ENCODE measurements at places on chromosomes 12 and 14. TPM values are rescaled to one million over a fixed set of nuclear protein-coding genes. Genes with fewer than 3 reads are reported as not detected.
A peak's percentile ranks its signal among the peaks of the same experiment; 100 is the strongest.

DNA sequence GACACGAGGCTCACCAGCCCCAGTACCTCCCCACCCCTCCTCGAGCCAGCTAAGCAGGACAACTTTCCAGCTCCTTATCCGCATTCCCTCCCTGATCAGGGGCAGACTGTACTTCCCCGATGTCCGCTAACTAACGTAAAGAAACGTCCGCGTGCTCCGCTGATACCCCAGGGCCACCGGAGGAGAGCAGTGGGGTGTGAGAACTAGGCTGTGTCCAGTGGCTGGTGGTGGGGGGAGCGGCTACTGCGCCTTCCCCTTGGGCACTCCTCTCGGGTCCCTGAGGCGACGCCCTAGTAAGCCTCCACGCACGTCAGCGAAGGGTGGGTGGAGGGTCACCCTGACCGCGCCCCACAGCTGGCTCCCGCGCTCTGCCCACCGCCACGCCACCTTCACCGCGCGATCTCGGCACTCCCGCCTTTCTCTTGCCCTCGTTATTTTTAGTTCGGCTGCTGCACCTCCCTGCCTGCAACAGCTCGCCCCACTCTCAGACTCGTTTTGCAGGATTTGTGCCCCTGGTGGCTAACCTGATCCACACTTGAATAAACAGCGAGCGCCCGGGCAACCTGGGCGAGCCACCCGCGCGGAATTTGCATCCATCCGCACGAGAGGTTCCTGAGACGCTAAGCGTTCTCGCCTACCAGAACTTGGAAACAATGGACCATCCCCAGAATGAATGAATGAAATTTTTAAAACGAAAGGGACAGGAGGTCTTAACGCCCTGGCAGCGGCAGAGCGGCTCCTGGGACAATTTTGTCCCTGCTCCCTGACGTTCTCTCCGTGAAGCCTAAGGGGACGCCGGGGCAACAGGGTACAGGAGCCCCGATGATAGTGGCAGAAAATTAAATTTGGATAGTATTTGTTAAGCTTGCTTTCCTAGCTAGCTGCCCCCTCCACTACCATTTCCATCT lies 6.9 kb upstream of the BMP4 start:
- H3K27me3 ChIP-seq, result peaks cover 49% of the 10 kb centered on the region
- H3K4me3 ChIP-seq, result peak overlapping the region; percentile 30
- no peak for DNase-seq
- H3K4me1 ChIP-seq, result no peaks in the 10 kb centered on the region
- no peak overlapping the region for H3K27ac ChIP-seq

- H3K27ac ChIP-seq, result peak overlapping the region; percentile 91
- H3K4me1 ChIP-seq, result no peaks in the 10 kb centered on the region
- peak overlapping the region; percentile 70 for H3K4me3 ChIP-seq
- no peak for DNase-seq
- no peaks in the 10 kb centered on the region for H3K27me3 ChIP-seq
These were observed 714 bp upstream of the PSMC6 start for GRCh38 chr14:52706286-52706685.

The SLC17A8 gene
- total RNA-seq, result not detected

DNA sequence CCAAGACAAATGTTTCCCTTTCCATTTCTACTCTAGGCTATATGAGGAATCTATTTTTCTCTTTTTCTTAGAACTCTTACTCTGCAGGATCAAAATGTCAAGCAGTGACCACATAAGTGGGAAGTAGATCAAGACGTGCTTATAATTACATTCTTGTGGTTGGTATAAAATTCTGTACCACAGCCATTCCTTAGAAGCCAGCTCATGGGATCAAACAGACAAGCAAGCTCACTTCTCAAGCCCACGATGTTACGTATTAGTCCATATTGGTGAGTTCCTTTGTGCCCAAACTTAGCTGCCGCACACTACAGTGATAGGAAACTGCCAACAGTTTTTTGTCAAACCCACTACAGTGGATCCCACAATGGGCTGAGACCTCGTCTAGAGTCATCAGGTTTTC lies 53.4 kb downstream of the IFNG start:
- no peak overlapping the region for H3K27ac ChIP-seq
- H3K27me3 ChIP-seq, result no peaks in the 10 kb centered on the region
- no peaks in the 10 kb centered on the region for H3K4me1 ChIP-seq
- no peaks in the 10 kb centered on the region for H3K36me3 ChIP-seq
- no peak for DNase-seq

DNA sequence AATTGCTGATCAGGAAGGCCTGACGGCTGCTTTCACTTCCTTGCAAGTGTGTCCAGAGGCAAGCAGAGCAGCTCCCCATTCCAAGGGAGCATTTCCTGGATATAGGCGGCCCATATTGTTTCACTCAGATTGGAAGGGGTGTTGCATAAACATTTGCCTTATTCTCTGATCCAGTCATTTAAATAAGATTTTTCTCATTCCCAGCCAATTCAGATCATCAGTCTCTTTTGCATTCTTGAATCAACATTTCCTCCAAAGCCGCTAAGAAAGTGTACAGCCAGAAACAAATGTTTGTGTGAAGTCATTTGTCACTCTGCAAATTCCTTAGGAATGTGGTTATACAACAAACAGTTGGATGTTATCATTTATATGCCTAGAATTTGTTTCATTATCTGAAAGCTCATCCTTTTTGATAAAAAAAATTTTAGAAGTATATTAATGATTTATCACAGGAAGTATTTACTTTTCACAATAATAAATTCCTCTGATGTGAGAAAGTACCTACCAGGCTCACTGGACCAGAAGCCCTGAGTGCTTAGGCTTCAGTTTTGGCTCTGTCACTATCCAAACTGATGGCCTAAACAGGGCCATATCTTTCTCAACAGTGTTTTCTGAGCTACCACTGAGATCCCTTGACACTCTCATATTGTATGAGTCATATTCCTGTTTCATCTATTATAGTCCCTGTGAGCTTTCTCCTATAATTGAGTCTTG lies 379.6 kb downstream of the CCDC91 start:
- H3K36me3 ChIP-seq, result no peaks in the 10 kb centered on the region
- no peaks in the 10 kb centered on the region for H3K27me3 ChIP-seq
- DNase-seq, result peak; percentile 10
- H3K4me1 ChIP-seq, result no peaks in the 10 kb centered on the region

- no peak overlapping the region for H3K4me3 ChIP-seq
- H3K36me3 ChIP-seq, result no peaks in the 10 kb centered on the region
- H3K4me1 ChIP-seq, result peaks cover 8% of the 10 kb centered on the region
- H3K27me3 ChIP-seq, result no peaks in the 10 kb centered on the region
- H3K27ac ChIP-seq, result no peak overlapping the region
These were observed 190.8 kb downstream of the AACS start for GRCh38 chr12:125255935-125256633.

DNA sequence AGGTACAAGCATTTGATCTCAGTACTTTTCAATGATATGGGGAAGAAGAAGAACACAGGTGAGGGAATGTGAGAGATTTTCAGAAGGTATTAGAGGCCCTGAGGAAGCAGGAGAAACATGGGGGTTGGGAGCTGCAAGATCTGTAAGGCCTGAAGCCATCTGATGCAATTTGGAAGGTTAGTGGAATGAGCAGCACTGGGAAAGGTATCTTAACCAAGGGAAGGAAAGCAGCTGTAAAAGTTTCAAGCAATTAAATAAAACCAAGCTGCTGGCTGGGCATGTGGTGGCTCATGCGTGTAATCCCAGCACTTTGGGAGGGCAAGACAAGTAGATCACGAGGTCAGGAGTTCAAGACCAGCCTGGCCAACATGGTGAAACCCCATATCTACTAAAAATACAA lies 104.4 kb upstream of the PARP11 start:
- DNase-seq, result no peak
- no peaks in the 10 kb centered on the region for H3K4me1 ChIP-seq
- H3K27ac ChIP-seq, result no peak overlapping the region

DNA sequence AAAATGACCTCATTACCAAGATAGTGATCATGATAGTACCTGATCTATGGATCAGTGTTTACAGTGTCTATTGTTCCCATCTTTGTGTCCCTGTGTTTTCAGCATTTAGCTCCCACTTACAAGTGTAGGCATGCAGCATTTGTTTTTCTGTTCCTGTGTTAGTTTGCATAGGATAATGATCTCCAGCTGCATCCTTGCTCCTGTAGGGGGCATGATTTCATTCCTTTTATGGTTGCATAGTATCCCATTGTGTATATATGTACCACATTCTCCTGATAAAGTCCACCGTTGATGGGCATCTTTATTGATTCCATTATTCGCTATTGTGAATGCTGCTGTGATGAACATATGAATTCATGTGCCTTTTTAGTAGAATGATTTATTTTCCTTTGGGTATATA lies 215.4 kb upstream of the NAV3 start:
- H3K36me3 ChIP-seq, result no peaks in the 10 kb centered on the region
- no peaks in the 10 kb centered on the region for H3K27me3 ChIP-seq
- H3K4me1 ChIP-seq, result no peaks in the 10 kb centered on the region
- no peak overlapping the region for H3K27ac ChIP-seq
- DNase-seq, result no peak
- no peak overlapping the region for H3K4me3 ChIP-seq

- H3K4me1 ChIP-seq, result no peaks in the 10 kb centered on the region
- H3K27ac ChIP-seq, result no peak overlapping the region
- DNase-seq, result no peak
- H3K36me3 ChIP-seq, result no peaks in the 10 kb centered on the region
- H3K4me3 ChIP-seq, result no peak overlapping the region
These were observed 217.7 kb downstream of the SLC15A4 start for GRCh38 chr12:128606051-128606450.

GRCh38 chr12:52010692-52011601 lies 4.2 kb downstream of the TAMALIN start:
- no peak for DNase-seq
- peaks cover 2% of the 10 kb centered on the region for H3K36me3 ChIP-seq
- peak overlapping the region; percentile 91 for H3K27ac ChIP-seq
- no peaks in the 10 kb centered on the region for H3K27me3 ChIP-seq

The HOXC5 gene
- total RNA-seq, result 1.4 TPM

DNA sequence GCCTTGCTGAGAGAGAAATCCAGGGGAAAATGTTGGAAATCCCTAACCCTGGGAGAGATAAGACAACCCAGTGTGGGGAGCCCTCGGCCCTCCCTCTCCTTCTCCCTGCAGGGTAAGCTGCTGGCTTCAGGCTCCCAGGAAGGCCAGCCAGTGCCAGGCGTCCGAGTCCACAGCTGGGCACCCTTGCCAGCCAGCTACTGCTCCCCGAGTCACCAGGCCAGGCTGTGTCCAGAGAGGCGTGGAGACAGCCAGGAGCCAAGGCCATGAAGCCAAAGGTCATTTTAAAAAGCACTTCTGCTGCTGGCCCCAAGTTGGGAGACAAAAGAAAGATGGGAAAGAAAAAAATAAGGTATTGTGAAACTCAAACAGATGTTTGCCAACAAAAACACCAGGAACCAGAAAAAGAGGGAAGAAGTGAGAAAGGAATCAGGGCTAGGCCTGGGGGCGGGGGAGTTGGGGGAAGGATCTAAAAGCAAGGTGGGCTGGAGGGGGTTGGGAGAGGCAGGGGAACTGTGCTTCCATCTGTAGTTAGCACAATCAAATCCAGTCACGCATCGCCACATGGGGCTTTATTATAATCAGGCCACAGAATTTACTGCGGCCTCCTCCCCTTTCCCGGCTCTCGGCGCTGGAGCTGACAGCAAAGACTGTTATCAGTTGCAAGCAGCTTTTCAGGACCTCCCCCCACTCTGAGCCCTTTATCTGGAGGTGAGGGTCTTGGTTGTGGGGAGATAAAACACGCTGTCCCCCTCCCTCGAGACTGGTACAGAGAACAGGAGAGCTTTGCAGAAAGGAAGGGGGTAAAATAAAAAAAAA lies 33.5 kb downstream of the RBM19 start:
- no peaks in the 10 kb centered on the region for H3K4me1 ChIP-seq
- H3K36me3 ChIP-seq, result no peaks in the 10 kb centered on the region
- no peak overlapping the region for H3K4me3 ChIP-seq
- DNase-seq, result peak; percentile 8
- H3K27me3 ChIP-seq, result no peaks in the 10 kb centered on the region
- H3K27ac ChIP-seq, result peak overlapping the region; percentile 26

DNA sequence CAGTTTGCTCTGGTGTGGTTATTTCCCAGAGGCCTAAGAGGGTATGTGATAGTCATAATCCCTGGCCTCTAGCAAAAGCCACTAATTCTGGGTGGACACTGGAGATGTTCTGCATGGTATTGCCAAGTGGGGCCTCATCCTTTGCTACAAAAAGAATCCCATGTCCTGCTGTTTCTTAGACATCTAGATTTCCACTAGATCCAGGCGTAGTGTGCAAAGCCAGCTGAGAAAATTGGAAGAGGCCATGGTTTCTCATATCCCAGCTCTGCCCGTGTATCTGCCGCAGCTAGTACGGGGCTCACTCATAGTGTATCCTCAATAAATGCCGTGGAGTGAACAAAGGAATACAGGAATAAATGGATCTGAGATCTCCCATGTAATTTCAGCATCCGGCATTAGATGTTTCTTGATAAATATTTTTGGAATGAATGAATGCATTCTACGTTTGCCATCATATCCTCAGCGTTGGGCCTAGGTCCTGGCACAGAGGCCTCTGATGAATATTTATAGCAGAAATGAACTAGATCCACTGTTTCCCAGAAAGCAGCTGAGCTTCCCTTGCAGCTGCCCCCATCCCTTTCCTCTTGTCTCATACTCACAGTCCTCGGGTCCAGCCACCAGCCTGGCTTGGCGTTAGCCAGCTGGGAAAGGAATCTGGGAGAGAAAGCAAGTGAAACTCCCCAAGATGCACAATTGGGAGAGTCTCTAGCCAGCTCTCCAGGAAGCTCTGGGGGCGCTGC lies 76.3 kb upstream of the NOS1 start:
- no peak for DNase-seq
- no peaks in the 10 kb centered on the region for H3K4me1 ChIP-seq
- no peak overlapping the region for H3K27ac ChIP-seq
- H3K36me3 ChIP-seq, result no peaks in the 10 kb centered on the region

The OTX2 gene
- total RNA-seq, result not detected

GRCh38 chr12:71704920-71705319 lies 19.0 kb downstream of the TMEM19 start:
- DNase-seq, result no peak
- no peak overlapping the region for H3K4me3 ChIP-seq
- H3K36me3 ChIP-seq, result peaks cover 60% of the 10 kb centered on the region
- no peaks in the 10 kb centered on the region for H3K27me3 ChIP-seq
- no peaks in the 10 kb centered on the region for H3K4me1 ChIP-seq

The KRT73 gene
- not detected for total RNA-seq

The GARIN6 gene
- not detected for total RNA-seq

GRCh38 chr12:132754160-132754932 lies 7.3 kb downstream of the ANKLE2 start:
- H3K36me3 ChIP-seq, result peaks cover 92% of the 10 kb centered on the region
- no peak overlapping the region for H3K4me3 ChIP-seq
- no peaks in the 10 kb centered on the region for H3K27me3 ChIP-seq

DNA sequence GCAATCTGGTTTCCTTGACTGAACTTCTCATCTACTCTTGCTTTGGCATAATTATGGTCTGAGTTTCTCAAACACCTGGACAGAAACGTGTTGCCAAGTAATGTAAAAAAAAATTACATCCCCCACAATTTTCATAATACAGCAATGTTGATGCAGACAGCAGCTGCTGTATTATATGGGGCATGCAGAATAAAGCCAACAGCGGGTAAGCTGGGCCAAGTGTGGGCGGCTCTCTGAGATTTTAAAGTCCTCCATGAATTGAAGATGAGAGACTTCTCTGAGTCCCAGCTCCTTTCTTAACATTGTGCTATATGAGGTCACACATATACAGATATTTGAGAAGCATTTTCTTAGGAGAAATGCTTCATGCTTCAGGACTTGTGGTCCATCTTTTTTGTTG lies 881.2 kb downstream of the GALC start:
- no peaks in the 10 kb centered on the region for H3K27me3 ChIP-seq
- H3K4me3 ChIP-seq, result no peak overlapping the region
- H3K4me1 ChIP-seq, result no peaks in the 10 kb centered on the region
- no peaks in the 10 kb centered on the region for H3K36me3 ChIP-seq
